ENCODE measurements at places on chromosomes 3 and 15.

GRCh38 chr3:47113669-47114365, 50.1 kb downstream of the SETD2 start:
- no peak for DNase-seq

DNA sequence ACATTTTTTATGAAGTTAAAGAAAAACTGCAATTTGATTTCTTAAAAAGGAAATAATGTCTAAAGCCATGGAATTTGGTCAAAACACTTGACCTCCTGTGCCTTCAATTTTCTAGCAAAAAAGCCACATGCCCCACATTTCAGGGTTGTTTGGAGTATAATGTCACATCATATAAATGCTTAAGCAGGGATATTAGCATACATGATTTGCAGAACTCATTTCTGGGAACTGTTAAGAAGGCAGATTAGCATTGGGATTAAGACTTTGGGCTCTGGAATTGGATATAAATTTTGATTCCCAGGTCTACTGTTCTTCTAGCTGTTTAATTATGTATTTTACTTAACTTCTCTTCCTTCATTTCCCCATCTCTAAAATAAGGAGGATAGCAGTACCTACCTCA, 59.2 kb downstream of the CDIN1 start:
- no peak for DNase-seq

DNA sequence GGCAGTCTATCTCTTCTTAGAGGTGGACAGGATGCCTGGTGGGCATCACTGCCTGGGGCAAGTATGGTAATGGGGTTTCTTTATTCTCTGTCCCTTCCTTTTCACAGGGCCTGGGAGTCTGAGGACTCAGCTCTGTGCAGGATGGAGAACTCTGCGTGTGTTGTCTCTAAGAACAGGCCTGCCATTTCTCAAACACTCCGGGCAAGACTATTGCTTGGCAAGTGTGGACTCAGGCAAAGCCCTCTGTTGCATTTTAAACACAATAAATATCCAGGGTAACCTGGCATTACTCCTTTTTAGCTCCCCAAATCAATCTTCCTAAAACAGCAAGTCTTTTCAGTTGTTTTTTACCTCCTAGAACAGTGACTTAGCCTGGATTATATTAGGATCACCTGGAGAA, 185.1 kb upstream of the ROPN1 start:
- no peak for DNase-seq

DNA sequence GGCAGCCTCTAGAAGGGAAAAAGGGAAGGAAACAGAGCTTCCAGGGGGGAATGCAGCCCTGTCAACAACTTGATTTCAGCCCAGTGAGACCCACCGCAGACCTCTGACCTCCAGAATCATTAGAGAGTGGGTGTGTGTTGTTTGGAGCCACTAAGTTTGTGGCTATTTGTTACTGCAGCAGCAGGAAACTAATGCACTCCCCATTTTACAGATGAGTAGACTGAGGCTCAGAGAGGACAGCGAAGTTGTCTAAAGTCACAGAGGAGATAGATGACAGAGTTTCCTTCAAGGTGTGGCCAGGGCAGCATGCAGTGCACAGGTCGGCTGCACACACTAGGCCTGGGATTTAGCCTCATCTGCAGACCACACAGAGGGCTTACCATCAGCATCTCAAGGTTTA, 81.8 kb upstream of the ALDH1L1 start:
- DNase-seq, result no peak

GRCh38 chr3:12367346-12367745, 78.5 kb downstream of the PPARG start:
- DNase-seq, result peak; percentile 38

DNA sequence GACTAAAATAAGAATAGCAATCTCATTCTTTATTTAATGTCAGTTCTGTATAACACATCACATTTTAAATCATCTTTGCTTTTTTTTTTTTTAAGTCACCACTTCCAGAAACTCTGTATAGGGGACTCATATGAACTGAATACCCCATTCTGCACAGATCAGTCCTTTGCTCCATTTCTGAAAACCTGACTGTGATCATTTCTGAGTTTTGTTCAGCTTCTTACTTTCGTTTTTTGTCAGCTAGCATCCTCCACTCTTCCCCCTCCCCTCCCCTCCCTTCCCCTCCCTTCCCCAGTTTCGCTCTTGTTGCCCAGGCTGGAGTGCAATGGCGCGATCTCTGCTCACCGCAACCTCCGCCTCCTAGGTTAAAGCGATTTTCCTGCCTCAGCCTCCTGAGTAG, 49.8 kb upstream of the SGO1 start:
- DNase-seq, result no peak

GRCh38 chr15:99109555-99110021, 4.7 kb downstream of the SYNM start:
- DNase-seq, result no peak

DNA sequence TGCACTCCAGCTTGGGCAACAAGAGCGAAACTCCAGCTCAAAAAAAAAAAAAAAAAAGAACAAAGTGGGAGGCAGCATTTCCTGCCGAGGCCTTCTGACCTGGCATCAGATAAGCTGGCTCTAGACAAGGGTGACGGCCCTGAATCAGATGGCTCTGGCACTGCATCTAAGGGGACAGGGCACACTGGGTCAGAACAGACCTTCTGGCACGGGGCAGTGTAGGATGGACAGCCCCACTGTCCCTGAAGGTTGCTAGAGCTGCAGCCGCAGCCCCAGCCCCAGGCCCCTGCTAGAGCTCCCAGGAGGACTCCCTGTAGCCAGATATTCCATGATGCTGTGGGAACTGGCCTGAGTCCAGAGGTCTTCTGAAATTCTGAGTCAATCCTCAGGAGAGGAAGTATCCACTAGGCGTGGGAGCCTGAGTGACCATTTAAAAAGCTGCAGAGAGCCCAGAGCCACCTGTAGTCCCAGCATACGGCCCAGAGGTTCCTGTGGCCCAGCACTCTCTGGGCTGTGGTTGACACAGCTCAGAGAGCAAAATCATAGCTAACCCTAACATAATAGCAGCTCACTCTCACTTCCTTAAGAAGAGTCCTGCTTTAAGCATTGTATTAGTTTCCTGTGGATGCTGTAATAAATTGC, 69.2 kb upstream of the MFGE8 start:
- DNase-seq, result peak; percentile 70

DNA sequence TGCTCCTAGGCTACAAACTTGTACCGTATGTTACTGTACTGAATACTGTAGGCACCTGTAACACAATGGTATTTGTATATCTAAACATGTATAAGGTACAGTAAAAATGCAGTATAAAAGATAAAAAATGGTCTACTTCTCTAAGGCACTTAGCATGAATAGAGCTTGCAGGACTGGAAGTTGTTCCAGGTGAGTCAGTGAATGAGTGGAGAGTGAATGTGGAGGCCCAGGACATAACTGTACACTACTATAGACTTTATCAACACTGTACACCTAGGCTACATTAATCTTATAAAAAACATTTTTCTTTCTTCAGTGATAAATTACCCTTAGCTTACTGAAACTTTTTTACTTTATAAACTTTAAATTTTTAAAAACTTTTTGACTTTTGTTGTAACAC, 12.5 kb downstream of the TNFAIP8L3 start:
- no peak for DNase-seq

DNA sequence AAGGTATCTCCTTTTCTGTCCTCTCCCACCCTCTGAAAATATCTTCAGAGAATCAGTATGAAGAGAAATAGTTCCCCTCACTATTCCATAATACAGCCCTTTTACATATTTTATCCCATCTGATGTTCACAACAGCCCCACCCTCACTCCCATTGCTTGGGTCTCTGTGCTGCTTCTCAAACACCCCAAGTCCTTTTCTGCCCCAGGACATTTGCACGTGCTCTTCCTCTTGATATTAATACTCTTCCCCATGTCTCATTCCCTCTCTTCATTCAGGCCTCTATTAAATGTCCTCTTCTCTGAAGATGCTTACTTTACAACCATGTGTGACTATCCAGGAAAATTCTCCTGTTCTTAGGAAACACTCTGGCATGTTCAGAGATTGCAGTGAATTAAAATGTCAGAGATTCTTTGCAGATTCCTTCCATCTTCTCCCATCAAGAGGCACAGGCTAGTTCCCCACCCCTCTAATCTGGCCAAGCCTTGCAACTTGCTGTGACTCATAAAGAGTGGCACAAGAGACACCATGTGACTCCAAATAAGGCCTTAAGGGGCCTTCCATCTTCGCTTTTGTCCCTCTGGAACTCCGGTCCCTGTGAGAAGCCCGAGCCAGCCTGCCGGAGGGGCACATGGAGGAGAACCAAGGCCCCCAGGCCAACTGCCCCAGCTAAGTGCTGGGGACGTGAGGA, 128.5 kb downstream of the CHSY1 start:
- DNase-seq, result peak; percentile 49

GRCh38 chr3:155217591-155217990, 75.9 kb downstream of the STRIT1 start:
- peak; percentile 13 for DNase-seq

DNA sequence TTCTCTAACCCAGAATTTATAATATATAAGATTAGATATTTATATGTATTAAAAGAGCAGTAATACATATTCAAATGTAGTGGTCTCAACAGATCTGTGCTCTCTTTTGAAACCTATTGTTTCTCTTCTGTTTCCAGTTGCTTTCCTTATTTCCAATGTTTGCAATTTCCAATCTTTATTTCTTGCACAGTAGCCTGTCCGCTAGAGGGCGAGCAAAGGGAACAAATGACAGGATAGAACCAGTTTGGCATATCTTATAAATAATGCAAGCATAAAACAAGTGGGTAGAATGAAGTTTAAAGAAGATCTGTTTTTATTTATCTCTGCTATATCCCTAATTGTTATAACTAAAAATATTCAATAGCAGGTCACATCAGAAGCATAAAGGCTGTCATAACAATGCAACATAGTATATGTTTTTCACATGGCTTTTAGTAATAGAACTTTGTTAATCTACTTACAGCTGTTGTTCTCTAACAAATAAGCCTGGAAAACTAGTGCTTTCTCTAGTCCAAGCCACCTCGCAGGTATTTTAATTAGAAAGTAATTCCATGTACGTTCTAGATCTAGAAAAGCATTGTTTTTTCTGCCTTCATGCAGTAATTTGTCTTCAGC, 15.1 kb upstream of the TCAIM start:
- DNase-seq, result peak; percentile 60

Data from M059J (cell line).